ENCODE measurements at places on chromosomes 5 and 9.

GRCh38 chr5:156677963-156678362 is 172.1 kb upstream of the PPP1R2B start:
- no peak for DNase-seq

GRCh38 chr5:131630208-131630962 is 4.6 kb downstream of the RAPGEF6 start:
- DNase-seq, result no peak

DNA sequence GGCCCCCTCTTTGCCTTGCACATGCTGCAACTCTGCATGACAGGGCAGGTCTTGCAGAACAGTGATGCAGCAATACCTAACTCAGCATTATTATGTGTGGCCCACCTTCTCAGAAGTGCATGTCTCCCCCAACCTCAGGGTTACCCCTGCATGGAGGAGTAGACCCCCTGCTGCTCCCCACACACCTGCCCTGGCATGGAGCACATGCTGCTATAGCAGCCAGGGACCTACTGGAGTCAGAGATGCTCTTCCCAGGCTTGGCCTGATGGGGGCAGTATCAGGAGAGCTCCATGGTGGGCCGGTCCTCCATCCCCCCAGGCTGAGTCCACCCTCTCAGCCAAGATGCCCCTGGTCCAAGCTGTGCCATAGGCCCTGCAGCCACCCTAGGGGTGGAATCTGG is 13.2 kb upstream of the BOD1 start:
- DNase-seq, result no peak

- DNase-seq, result no peak
Measured at GRCh38 chr5:96714450-96714849, 52.3 kb downstream of the CAST start.

DNA sequence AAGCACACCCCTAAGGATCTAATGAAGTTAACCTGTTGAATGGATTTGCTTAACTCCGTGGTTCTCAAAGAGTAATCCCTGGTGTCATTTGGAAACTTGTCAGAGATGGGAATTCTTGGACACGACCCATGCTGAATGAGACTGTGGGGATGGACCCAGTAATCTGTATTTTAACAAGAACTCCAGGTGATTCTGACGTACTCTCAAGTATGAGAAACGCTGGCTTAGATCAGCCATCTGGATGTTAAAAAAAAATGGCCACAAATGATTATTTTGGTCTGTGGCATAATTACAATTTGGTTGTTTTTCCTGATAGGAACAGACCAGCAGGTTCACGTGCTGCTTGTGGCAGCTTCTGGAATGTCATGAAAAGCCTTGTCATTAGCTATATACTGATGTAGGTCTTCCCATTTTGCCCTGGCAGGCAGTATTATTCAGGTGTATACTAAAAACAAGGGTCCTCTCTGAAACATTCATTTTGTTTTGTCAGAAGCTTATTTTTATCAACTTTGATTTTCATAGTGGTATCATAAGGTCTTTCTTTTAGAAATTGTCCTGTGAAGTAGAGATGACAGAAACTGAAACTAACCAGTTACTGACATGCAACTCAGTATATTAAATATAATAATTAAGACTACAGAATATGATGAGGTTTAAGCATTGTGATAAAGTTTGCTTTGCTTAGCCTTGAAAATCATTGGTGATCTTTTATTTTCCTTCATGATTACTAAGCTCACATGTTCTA is 15.4 kb downstream of the CPEB4 start:
- no peak for DNase-seq

DNA sequence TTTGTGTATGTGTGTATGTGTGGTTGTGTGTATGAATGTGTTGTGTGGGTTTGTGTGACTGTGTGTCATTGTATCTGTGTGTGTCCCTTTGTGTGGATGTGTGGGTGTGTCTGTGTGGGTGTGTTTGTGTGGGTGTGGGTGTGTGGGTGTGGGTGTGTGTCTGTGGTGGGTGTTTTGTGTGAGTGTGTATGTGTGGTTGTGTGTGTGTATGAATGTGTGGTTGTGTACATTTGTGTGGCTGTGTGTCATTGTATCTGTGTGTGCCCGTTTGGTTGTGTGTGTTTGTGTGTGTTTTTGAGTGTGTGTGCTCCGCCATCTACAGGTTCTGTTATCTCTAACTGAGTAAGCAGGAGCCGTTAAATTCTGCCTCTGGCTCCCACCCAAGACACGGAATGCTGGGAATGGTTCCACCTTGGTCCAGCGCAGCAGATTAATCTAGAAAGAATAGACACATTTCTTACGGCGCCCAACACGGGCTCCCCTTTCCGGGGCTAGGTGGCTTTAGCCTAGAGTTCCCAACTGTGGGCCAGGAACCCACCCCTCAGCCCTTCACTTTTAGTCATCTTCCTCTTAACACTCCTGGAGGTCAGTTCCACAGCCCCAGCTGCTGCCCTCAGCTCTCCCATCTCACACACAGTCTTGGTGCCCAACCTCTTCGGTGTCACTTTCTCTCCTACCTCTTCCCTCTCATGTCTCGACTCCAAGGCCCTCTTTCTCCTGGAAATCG is 197.1 kb downstream of the TTLL11 start:
- DNase-seq, result no peak

- DNase-seq, result no peak
Measured at GRCh38 chr5:105639068-105639467, 2031.7 kb downstream of the EFNA5 start.

DNA sequence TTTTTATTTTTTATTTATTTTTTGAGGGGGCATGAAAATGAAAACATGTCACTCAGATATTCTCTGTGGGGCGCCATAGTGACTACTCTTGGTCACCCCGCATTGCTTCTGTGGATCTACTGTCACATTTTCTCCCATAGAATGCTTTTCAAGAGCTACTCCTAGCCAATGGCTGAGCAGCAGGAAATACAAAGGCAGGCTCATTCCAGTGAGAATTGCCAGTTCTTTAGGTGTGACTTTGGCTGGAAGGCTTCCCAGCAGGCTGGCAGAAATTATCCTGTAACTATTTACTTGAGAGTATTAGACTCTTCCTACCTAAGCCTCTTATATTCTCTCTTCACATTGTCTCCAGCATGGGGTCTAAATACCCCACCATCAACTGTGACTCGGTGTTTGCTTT is 21.0 kb upstream of the PTPRD start:
- DNase-seq, result no peak

- DNase-seq, result no peak
Measured at GRCh38 chr5:40141418-40141817, 538.3 kb upstream of the PTGER4 start.

DNA sequence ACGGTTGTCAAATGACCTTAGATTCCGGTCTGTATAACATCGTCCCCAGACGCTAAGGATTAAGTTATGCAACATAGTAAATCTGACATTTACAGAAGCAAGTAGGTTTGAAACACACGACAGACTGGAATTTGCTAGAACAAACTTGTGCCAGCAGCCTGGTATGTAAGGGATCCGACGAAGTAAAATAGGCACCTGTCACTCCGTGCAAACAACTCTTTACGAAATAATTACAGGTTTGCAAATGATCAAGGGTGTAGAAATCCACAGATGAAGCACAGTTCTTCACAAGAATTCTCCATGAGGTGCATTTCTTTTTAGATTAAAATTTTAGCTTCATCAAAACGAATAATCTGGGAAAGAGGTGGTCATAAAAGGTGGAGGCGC is 508 bp downstream of the MOCS2 start:
- DNase-seq, result no peak

GRCh38 chr5:161027763-161028162 is 175.8 kb upstream of the ATP10B start:
- DNase-seq, result no peak

- peak; percentile 77 for DNase-seq
Measured at GRCh38 chr9:96417661-96418082, 498 bp downstream of the ZNF367 start.

DNA sequence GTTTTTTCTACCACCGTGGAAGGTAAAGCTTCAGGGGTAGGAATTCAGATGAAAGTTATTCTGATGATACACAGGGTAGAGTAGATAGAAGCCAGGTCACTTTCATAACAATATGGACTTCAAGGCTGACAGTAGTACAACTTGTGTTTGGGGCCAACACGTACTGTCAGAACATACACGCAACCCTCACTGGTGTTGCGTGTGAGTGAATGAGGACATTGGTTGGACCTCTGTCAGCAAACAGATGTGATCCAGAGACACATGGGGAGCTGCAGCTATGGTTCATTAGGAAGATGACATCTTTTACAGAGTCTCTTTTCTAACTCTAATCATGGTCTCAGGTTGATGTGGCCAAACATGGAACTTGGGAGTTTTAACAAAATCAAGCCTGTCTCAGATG is 70.1 kb upstream of the MOCS2 start:
- DNase-seq, result no peak

DNA sequence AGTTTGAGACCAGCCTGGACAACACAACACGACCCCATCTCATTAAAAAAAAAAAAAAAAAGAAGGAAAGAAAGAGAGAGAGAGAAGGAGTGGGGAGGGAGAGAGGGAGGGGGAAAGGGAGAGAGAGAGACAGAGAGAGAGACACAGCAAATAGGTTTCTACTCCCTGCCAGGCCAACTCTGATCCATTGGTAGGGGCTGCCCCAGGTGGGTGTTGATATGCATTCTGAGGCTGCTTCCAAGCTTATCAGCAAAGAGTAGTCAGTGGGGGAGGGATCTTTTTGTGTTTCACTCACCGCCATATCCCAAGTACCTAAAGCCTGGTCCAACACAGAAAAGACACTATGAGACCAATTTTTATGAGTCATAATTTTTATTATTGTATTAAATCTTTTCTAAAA is 57.0 kb upstream of the SAP30L start:
- no peak for DNase-seq

GRCh38 chr5:66646570-66646969 is 50.4 kb downstream of the MAST4 start:
- no peak for DNase-seq

GRCh38 chr9:37639841-37640240 is 10.9 kb upstream of the FRMPD1 start:
- no peak for DNase-seq

GRCh38 chr9:123739387-123739786 is 190.5 kb downstream of the DENND1A start:
- DNase-seq, result no peak

- DNase-seq, result no peak
Measured at GRCh38 chr5:88485531-88485930, 216.9 kb upstream of the TMEM161B start.

GRCh38 chr5:161167016-161167767 is 315.2 kb upstream of the ATP10B start:
- DNase-seq, result no peak

DNA sequence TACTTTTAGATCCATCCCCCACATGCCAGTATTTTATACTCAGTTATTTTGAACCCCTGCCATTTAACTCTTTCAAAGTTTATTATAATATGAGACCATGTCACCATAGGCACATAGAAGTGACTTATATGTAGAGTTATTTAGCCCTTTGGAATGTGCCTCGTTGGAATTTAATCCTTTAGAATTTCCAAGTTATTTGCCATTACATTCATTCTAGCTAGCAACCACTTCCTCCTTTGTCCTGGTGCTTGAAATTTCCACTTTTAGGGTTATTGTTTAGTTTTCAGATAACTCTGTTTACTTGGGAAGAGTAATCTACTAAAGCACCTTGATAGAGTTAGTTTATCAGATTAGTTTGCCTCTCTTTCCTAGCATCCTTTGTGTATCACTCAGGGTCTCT is 82.8 kb upstream of the TLE1 start:
- no peak for DNase-seq

- DNase-seq, result no peak
Measured at GRCh38 chr5:168370831-168371230, 79.4 kb downstream of the WWC1 start.

- DNase-seq, result no peak
Measured at GRCh38 chr5:67152400-67152799, 44.2 kb downstream of the CD180 start.

DNA sequence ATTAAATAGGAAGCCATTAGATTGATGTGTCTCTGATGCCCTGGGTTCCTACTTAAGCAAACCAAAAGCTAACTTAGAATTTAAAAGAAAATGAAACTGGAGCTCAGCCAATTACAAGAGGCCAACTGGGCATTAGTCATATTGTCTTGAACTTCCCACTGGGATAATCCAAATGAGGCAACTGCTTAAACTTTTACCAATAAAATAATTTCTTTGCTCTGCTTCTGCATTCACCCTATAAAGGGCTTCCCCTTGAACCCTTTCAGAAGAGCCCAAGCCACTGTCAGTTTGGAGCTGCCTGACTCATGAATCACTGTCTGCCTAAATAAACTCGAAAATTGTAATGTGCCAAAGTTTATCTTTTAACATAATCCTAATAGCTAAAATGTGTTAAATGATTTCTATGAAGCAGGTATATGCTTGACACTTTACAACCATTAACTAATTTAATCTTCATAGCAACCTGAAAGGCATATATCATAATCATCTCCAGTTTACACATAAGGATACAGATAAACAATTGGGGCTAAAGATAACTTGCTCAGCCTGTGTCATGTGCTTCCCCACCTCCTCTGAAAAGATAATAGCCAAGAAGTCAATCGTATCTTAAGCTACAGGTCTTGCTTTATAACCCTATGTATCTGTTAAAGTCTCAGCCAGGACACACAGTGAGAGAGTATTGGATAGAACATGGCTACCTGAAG is 11.5 kb downstream of the GPR150 start:
- no peak for DNase-seq
